ENCODE measurements at places on chromosomes 3 and 15.

DNA sequence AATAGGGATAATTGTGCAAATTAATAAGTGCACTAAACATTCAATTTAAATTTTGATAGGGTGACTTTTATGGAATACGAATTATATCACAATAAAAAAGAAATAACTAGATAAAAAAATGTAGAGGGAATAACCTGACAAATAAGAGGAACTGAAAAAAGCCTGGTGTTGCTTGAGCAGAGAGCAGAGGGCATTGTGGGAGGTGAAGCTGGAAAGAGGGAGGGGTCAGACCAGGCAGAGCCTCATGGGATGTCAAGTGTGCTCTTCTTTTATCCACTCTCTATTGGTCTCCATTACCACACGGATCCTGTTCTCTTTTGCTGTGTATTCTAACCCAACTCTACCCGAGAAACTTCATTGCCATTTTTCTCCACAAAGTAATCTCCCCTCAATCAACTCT is 264.0 kb upstream of the CRBN start:
- no peak for DNase-seq

GRCh38 chr15:84082739-84083138 is 152.8 kb upstream of the GOLGA6L4 start:
- no peak for DNase-seq

- DNase-seq: no peak
These were observed 886.8 kb downstream of the FHIT start for GRCh38 chr3:60364475-60364874.

DNA sequence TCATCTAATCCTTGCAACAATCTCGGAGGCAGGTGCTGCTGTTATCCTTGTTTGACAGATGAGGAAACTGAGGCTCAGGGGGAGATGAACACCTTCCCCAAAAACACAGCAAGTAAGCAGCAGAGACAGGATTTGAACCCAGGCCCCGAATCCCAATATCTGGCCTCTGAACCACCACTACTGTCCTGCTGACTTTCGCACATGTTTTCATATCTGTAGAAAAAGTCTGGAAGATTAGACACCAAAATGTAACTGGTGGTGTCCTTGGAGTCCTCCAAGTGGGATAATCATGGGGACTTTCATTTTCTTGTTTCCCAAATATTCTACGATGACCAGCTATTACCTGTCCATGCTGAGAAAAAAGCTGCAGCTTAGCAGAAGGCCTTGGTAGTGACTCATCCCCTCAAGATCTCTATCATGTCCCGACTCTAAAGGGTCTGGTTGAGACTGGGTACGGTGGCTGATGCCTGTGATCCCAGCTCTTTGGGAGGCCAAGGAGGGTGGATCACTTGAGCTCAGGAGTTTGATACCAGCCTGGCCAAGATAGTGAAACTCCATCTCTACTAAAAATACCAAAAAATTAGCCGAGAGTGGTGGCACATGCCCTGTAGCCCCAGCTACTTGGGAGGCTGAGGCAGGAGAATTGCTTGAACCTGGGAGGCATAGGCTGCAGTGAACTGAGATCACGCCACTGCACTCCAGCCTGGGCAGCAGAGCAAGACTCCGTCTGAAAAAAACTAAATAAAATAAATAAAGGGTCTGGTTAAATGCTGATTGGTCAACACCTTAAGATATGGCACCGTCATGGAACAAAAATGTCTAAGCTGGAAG is 8.6 kb downstream of the IRAK2 start:
- no peak for DNase-seq

DNA sequence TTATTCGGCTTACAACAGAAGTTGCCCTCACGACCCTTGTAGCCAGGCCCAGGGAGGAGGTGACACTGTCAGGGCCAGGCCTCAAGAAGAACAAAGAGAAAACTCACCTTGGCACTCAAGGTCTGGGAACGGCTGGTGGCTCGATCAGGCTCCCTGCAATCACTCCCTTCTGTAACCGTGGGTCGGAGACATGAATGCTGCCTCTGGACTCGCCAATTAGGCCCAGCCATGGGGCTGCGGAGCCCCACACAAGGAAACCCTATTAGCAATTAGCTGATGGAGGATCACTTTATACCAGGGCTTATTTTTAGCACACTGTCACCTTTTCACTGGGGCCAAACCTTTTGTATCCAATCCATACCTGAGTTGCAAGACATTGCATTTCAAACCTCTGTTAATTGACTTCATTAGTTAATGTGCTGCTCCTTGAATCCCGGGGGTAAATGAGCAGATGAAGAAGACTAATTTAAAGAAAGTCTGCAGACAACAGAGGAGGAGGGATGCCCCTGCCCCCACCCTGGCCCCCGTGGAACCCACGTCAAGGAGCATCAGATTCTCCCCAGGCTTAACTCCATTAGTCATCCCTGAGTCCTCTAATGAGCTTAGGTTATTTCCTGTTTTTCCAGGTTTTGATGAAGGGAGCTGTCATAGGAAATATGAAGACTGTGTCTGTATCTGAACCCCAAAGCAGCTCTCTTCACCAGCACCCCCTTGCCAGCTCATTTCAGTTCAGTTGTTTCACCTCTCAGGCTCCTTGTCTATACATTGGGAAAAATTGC is 255.3 kb downstream of the RORA start:
- DNase-seq: peak; percentile 36

DNA sequence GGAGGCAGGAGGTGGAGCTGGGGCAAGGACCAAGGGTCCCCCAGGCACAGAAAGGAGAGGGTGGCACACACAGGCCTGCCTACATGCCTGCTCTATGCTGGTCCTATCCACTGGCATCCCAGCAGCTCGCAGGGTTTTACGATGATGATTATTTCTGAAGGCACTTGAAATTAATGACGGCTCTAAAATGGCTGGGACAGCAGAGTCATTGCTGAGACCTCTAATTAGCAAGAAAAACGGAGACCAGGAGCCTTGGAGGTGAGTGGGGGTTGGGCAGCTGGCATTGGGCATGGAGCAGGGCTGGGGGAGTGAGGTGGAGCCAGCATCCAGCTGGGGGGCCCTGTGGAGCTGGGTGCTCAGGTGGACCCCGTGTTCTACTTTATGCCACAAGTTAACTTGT is 3.5 kb upstream of the LINGO1 start:
- no peak for DNase-seq

All from AG08395 (cell line).